Dorsolateral prefrontal cortex (tissue), 122 donors: ENCODE measurements at places on chromosomes 6 and 20. TPM values are rescaled to one million over a fixed set of nuclear protein-coding genes. Genes with fewer than 3 reads are reported as not detected.

SLC4A11 gene
- total RNA-seq: 8.3 TPM

GRCh38 chr6:101401792-101402621, 8.5 kb downstream of the GRIK2 start:
- no peak for DNase-seq

PIGT gene
- total RNA-seq: 83.9 TPM

GPR63 gene
- total RNA-seq: 11.4 TPM

DNA sequence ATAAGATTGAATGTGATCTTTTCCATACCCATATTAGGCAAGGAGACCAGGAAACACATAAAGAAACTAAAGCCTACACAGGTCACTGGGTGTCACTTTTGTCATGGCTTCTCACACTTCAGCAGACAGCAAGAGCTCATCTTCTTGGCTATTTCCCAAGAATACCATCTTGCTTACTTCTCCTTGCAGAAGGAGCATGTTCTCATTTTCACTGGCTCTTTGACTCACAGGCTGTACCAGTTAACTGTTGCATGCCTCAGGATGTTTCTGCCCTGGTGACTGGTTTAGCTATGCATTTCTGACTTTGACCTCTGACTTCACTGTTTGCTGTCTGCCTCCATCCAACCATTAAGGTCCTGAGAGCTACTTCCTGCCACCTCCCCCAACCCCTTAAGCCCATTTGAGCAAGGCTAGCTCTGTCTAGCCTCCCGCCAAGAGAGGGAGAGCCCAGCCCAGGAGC, 40.3 kb upstream of the OGFRL1 start:
- DNase-seq: no peak

- no peak for DNase-seq
Observed at GRCh38 chr6:89675949-89676748, 37.6 kb upstream of the LYRM2 start.

DNA sequence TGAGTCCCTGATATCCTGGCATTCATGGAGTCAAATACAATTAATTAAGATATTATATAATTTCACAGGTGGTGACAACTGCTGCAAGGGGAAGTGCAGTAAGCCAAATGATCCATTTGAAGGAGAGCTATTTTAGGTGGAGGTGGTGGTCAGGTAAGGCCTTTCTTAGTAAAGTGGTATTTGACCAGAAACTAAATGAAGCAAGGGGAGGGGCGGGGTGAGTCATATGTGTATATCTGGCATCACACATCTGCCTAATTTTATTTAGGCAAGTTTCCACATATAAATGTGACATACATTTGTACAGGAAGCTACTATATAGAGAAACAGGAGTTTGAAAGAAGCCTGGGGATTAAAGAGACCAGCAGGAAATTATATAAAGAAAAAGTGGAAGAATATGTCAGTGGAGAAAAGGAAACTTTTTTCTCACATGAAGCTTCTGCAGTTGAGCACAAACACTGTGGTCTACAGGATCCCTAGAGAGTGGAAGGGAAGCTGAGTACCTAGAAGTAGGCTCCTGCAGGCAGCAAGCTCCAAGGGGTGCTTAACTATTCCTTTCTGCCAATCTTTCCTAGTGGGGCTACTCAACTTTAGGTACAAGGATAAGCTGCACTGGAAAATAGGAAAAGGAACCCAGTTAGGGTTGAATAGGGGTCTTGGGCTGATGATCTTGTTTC, 99.6 kb downstream of the OGFRL1 start:
- DNase-seq: no peak

DNA sequence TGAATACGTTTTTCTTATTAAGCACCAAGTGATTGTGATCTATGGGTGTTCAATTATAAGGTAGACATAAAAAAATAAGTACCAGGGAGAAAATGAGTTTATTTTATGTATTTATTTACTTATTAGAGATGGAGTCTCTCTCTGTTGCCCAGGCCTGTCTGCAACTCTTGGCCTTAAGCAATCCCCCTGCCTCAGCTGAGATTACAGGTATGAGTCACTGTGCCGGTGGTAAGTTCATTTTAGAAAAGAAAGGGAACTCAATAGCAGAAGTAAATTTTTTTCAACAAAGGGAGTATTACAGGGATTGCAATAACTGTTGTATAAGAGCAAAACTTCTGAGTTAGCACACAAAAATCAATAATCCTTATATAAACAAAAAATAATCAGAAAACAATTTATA, 98.7 kb upstream of the FUT9 start:
- DNase-seq: no peak

GRCh38 chr6:52389264-52389625, 27.3 kb downstream of the PAQR8 start:
- no peak for DNase-seq

- no peak for DNase-seq
Observed at GRCh38 chr6:160221423-160221822, 37.2 kb downstream of the SLC22A2 start.

- no peak for DNase-seq
Observed at GRCh38 chr20:48841196-48841874, 13.5 kb upstream of the PREX1 start.
